Activated CD4-positive, alpha-beta T cell treated with anti-CD3 and anti-CD28 coated beads for 48 hours (primary cell): ENCODE measurements at places on chromosomes 12 and 14.

DNA sequence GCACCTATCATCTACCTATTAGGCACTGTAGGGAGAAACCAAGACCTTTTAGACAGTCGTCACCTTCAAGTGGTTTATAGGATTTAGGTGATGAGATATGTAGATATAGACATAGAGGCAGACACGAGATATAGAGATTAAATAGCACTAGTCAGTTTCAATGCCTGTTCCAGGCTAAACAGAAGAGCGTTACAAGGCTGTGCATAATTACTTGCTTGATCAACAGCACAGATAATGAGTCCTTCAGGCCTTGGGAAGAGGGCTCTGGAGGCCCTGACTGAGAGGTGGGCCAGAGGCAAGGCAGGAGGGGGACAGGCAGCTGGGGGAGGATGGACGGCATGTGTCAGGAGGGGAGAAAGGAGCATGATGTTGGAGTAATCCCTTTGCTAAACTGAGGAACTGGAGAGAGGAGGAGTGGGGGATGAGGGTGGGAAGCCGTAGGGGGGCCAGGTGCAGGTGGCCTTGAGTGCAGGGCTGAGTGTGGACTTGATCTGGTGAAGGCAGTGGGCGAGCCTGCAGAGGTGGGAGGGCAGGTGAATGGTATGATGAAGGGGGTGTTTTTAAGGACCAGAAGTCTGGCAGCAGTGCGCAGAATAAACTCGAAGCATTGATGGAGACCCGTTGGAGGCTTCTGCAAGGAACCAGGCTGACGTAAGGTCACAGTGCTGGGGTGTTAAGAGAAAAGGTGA lies 43.9 kb upstream of the ATP23 start:
- DNase-seq: no peak

GRCh38 chr12:120668868-120669840 lies 17.8 kb upstream of the MLEC start:
- no peak for DNase-seq

- DNase-seq: peak; percentile 96
Observed at GRCh38 chr14:23555882-23556699, at the start of gene THTPA. Gene THTPA (plus strand): TSS chr14:23556271. CDS start chr14:23556758, 487 bp downstream.

DNA sequence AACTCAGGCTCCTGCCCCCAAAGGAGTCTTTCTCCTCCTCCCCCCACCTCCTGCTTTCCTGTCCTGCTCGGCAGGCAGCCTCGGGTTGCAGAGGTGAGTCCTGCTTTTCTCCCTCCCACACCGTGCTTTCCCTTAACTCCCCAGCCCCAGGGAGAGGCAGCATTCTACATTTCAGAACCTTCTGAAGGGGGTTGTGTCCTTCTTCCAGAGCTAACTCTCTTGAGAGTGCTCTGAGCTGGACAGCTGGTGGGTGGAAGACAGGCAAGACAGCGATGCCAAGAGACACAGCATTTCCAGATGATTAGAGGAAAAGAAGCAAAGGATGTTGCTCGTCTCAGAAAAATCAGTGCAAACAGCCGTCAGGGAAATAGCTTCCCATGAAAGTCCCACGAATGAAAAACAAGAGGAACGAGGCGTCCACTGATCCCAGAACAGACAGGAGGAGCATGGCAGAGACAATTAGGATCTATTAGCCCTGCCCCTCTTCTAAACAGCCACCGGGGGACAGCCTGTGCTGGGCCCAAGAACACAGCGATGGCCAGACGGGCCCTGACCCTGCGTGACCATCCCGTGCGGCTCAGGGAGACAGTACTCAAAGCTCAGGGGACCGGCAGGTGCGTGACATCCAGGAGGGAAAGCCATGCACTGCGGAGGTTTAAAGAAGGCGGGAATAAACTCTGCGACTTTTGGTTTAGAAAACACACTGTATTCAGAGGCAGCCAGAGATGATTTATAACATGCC lies 216.5 kb upstream of the RTL1 start:
- no peak for DNase-seq

GRCh38 chr12:118986050-118986449 lies 4.7 kb downstream of the SRRM4 start:
- DNase-seq: no peak

DNA sequence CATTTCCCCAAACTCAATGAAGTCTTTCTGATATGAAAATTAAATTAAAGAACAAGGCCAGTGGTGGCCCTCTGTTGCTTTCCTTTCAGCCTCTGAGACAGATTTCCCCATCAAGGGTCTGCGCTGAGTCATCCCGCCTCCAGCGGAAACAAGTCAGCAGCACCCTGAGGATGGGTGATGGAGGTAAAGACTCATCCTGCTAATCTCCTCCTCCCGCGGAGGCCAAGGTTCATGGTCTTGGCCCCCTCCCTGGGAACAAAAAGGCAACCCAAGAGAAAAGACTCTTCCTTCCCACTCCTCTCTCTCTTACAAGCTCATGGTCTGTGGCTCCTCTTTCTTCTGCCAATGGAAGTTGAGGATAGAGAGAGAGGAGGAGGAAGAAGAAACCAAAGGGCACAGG lies 9.0 kb upstream of the NUMB start:
- peak; percentile 86 for DNase-seq

- no peak for DNase-seq
Observed at GRCh38 chr12:80277732-80278131, 166.3 kb upstream of the PTPRQ start.

DNA sequence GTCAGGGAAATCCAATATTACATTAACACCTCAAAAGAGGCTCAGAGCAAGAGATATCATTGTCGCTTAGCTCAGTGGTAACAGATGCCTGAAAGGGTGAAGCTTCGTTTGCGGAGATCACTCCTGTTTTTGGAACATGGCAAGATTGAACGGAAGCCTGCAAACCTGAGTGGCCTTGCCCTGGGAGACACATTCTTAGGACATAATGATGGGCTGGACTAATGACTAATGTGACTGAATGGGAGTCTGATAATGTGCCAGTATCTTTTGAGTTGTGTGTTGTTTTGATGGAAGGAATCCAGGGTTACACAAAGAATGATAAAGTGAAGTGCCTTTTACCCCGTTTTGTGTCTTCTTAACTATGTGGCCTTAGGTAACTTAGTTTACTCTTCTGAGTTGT lies 109.3 kb upstream of the IFNG-AS1 start:
- no peak for DNase-seq

- DNase-seq: no peak
Observed at GRCh38 chr14:21038441-21039422, 3.4 kb upstream of the RNASE7 start.

- no peak for DNase-seq
Observed at GRCh38 chr14:104342435-104343293, 204.3 kb downstream of the KIF26A start.

GRCh38 chr14:104976198-104977007 lies 1.8 kb downstream of the AHNAK2 start:
- DNase-seq: peak; percentile 92

DNA sequence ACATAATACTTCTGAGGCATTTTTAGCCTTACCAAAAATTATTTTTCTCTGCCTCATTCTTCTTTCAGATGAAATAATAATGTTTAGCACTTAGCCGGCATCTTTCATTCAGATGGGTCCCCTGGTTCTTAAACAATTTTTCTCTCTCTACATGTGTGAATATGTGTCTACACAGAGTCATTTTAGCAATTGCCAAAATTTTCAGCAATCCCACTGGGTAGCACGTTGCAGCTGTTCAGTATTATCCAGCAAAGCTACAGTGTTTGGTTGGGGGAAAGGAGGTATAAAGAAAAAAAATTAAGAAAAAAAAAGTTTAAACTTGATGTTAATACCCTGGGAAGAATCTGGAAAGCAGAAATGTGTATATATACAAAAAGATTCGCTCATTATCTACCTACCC lies 160.5 kb upstream of the TRHDE start:
- no peak for DNase-seq

DNA sequence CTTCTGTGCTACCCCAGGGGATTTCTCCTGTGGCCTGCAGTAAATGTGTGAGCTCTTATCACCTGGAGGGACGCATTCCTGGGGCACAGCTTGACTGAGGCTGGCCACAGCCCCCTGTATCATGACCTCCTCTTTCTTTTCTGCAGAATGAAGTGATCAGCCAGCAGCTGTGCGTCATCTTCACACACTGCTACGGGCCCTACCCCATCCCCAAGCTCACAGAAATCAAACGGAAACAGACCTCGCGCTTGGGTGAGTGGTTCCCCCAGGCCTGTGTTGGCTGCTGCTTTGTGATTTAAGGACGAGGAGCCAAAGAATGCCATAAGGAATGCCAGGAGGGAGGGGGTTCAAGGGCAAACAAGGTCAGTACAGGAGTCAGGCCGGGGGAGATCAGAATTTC lies 50.5 kb upstream of the PWP1 start:
- DNase-seq: no peak

DNA sequence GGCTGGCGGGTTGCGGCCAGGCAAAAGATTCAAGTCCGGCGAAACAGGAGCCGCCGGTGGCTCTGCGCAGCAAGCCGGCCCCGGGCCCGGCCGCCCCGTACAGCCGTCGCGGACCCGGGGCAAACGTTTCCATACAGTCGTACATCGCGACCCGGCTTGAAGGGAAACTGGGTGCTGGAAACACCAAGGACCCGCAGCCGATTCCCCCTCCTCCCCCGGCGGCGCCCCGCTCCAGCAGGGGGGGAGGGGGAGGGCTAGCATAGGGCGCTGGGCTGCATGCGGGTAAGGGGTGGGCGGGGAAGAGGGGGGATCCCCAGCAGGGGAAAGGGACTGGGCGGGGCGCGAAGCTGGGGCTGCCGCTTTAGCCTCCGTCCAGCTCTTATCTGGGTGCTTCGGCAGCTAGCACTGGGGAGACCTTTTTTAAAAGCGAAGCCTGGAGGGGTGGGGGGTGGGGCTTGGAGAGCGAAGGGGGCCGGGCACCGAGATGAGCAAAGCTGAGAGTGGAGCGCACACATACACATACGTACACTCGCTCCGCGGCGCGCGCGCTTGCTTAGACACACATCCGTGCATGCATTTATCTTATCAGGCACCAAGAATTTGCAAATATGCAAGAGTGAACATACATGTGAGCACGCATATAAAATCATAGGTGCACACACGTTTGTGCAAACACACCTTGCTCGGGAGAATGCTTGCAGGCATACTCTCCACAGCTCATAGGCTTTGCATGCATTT lies 11.9 kb downstream of the RARG start:
- peak; percentile 89 for DNase-seq

DNA sequence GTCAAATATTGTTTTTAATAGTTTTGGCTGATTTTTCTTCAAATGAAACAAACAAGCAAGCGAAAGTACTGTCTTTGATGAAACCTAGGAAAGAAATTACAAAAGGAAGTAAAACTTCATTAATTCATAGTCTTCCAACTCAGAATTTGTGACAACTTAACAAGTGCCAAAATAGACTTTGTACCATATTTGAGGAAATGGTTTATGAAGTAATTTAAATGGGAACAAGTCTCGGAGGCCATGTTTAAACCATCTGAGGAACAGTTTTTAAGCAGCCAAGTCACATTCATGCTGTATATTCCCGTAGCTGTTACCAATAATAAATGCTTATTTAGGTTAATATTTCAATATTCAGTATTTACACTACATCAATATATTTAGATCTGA lies 745 bp upstream of the ARHGDIB start:
- no peak for DNase-seq

- no peak for DNase-seq
Observed at GRCh38 chr12:118999107-118999506, 17.8 kb downstream of the SRRM4 start.

- DNase-seq: no peak
Observed at GRCh38 chr14:49961270-49962222, 68.7 kb downstream of the ARF6 start.

GRCh38 chr12:116381744-116382685 lies 104.5 kb upstream of the MED13L start:
- no peak for DNase-seq

DNA sequence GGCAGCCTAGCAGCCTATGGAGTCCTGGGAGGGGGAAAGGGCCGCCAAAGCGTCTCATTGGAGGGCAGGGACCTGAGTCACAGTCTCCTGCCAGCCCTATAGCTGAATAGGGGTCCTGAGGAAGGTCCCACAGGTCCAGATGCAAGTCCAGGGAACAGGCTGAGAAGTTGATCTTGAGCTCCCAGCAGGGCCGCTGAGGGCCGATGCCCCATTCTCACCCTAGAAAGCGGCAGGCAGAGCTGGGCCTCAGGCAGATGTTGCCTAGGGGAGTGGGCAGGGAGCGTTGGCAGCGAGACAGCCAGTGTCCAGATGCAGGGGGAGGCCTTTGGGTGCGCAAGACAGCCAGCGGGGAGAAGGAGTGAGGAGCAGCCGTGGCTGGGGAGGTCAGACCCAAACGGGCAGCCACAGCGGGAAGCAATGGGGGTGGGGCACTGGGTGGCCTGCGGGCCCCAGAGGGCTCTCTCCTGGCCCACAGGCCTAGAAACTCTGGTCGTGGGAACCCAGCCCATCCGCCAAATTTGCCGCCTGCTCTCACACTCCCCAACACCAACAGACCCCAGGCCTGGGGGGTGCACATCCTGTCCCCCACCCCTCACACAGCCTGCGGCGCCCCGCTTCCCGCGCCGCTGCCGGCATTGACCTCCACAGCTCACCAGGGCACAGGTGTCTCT lies 1.1 kb downstream of the HDAC7 start:
- DNase-seq: peak; percentile 64

DNA sequence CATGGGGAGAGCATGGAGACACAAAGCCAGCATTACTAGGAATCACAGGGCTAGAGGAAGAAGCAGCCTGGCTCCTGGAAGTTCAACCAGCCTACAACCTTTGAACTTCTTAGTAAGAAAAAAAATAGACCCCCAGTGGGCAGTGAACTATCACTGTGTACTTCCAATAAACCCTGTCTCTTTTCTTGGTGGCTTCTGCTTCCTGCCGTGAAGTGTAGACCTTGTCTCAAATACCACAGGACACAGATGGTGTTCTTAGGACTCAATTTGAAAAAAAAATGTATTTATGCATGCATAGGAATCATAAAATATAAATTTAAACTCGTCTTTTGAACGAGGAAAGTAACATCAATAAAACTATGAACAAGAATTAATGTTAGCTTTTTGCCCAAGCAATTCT lies 3.6 kb upstream of the PTGER2 start:
- DNase-seq: no peak

- no peak for DNase-seq
Observed at GRCh38 chr12:78863482-78864402, 832 bp upstream of the SYT1 start.

GRCh38 chr12:68203460-68203875 lies 22.1 kb downstream of the IL26 start:
- DNase-seq: no peak

DNA sequence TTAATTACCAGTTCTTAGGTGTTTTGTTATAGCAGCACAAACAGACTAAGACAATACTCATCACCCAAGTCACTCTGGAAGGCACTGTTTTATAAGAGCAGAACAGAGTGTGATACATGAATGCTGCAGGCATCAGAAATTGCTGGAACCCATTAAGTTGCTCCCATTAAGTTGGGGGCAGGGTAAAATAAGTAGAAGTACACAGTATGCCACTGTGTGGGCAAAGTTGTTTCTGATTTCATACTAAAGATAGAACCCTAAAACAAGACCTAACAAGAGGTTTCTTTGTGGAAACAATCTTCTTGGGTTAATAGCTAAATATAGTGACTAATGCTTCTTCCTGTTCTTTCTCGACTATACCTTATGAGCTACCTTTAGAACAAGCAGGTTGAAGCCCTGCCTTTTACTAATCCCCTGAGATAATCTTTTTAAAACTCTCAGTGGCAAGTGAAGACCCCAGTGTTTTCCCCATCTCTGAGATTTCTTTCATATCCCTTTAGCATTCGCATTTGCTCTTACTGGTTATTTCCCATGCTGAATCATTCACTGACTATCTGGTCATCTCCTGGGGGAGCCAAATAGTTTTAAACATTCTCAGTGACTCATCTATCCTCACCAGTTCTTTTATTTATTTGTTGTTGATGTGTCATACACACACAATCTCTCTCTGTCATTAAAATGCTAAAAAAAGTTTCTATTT lies 52.3 kb downstream of the SOCS2 start:
- DNase-seq: no peak
